ENCODE measurements at places on chromosomes 3 and 15.
A peak's percentile ranks its signal among the peaks of the same experiment; 100 is the strongest.

- DNase-seq, result peak; percentile 18
Observed at GRCh38 chr3:131973731-131974130, 61.1 kb downstream of the CPNE4 start.

GRCh38 chr3:11692532-11692813 lies 48.8 kb upstream of the VGLL4 start:
- no peak for DNase-seq

DNA sequence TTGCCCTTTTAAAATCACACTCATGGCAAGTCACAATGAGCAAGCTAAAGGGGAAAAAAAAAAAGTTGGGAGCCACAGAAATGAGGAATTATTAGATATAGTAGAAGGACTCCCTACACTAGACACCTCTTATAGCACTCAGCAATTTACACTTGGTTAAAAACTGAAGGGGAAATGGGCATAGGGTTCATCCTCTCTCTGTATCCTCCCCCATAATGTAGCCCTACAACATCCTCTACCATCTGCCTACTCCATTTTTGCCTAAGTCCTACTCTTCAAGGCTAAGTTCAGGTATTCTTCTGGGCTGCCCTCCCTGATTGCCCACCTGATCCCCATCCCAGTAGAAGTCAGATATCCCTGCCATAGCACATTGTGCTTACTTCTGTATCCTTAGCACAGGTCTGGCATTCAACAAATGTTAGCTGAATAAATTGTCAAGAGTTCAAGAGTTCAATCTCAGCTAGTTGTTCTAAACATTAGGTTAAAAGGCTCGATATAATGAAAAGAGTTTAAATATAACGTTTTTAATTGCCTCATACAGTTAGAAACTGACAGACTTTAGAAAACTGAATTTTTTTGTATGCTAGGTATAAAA lies 14.5 kb downstream of the SETD2 start:
- no peak for DNase-seq

DNA sequence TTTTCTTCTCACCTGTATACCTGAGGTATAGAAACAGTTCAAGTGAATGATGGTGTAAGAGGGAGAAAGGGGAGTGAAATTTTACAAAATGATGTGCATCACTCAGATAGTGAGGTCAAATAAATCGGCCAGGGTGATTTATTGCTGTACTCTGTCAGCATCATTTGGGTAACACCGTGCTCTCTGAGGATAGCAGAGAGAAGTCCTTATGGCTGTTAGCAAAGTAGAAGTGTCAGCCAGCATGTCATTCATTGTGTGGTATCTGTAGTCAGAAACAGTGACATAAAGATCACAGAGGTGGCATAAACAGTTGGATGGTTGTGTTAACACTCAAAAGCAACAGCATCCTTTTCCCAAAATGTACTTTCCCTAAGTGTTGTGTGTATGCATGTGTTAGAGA lies 53.4 kb downstream of the PSMD6 start:
- no peak for DNase-seq

- no peak for DNase-seq
Observed at GRCh38 chr3:169914321-169914720, 2.9 kb downstream of the SAMD7 start.

GRCh38 chr15:89893696-89894447 lies at the start of gene AP3S2:
Gene AP3S2, minus strand, starts transcription at chr15:89893994. Its CDS starts 45 bp downstream, at chr15:89893949.
- peak; percentile 94 for DNase-seq

GRCh38 chr15:69497667-69498066 lies 45.0 kb downstream of the RPLP1 start:
- no peak for DNase-seq

GRCh38 chr3:180102604-180103003 lies 65.9 kb upstream of the PEX5L start:
- no peak for DNase-seq

DNA sequence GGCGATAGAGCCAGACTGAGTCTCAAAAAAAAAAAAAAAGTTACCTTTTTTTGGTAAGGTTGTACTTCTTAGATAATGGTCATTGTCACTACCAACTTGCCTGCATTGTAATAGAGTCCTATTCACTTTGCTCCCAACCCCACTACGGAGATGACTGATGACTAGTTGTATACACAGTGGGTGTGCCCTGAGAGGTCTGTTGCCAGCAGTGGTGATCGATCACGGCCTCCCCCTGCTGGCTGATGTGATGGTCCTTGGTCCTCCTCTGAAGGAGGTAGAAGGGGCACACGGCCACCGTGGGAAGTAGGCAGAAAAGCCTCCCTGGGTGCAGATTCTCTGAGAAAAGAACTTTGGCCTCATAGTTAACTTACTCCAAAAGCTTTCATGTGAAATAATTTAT lies 10.7 kb downstream of the GCNT3 start:
- DNase-seq, result no peak

DNA sequence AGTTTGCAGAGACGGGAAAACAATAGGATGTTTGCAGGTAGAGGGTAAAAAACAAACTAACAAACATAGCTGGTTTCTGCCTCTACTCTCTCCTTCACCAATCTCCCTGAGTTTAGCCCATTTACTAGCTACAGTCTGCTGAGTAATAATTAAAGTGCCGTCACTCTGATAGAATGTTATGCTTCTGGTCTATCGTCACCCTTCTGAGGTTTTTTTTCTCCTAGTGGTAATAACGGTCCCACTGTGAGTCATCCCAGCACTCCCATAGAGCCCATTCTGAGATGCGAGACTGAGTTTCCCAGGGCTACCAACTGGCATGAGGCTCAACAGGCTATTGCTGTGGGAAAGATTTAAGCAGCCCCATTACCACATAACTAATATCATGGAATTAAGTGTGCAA lies 56.4 kb downstream of the PLAAT1 start:
- DNase-seq, result no peak

DNA sequence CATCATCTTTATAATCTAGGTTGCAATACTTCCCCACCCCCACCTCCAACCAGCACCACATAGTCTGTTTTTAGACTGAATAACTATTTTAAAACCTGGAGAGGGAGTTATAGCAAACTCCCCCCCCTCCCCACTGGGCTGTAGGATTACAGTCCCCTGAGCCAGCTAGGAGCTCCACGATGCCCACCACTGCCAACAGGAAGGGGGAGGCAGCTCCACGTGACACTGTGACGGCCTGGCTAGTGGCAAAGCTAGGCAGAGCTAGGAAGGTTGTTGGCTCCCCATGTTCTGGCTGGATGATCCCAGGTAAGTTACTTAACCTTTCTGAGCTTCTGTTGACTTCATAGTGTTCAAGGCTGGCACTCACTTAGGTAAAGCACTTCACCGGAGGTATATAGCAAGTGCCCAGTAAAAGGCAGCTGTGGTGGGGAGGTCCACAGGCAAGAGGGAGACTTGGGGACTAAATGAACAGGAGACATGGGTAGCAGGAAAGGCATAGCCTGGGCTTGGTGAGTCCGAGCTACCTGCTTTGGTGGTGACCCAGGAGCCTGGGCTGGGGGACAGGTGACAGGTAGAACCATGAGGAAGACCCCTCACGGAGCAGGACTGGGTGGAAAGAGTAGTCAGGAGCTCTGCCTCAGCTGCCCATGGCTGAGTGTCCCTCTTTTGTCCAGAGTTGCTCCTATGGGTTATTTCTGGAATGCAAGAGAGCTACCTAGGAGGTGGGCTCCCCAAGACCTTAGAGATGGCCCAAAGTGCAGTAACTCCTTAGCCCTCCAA lies 4.0 kb upstream of the TBC1D21 start:
- DNase-seq, result no peak

DNA sequence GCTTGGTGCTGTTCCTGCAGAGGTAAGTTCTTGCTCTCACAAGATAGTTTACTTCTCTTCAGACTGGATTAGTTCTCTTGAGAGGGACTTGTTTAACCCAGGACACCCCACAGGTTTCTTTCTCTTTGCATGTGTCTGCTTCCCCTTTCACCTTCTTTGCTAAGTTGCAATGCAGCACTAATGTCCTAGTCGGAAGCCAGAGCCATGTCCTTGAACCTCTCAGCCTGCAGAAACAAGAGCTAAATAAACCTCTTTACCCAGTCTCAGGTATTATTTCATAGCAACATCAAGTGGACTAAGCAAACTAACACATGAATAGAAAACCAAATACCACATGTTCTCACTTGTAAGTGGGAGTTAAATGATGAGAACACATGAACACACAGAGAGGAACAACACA lies 915.2 kb downstream of the NSUN3 start:
- DNase-seq, result no peak

- no peak for DNase-seq
Observed at GRCh38 chr3:13841141-13841540, 38.7 kb downstream of the WNT7A start.

GRCh38 chr3:42895580-42895868 lies 10.4 kb upstream of the ZNF662 start:
- DNase-seq, result no peak

GRCh38 chr15:76793162-76793561 lies 112.0 kb downstream of the SCAPER start:
- no peak for DNase-seq

GRCh38 chr3:170423001-170423615 lies 4.4 kb downstream of the CLDN11 start:
- DNase-seq, result no peak

GRCh38 chr15:86526938-86527690 lies 447.4 kb downstream of the AGBL1 start:
- DNase-seq, result no peak

- DNase-seq, result no peak
Observed at GRCh38 chr3:47273564-47273963, 9.0 kb downstream of the KIF9 start.

DNA sequence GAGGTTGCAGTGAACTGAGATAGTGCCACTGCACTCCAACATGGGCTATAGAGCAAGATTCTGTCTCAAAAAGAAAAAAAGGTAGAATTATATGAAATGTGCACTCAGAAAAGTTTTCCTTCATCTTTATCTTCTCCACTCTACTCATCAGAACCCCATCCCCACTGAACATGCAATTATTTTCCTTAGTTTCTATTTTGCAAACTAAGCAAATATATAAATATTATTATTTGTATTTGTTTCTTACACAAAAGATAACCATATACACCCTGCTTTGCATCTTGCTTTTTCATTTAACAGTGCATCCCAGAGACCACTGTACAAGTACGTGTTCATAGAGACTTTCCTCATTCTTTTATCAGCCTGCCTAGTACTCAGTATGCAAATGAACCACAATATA lies 68.0 kb upstream of the ACAN start:
- no peak for DNase-seq

GRCh38 chr3:114449271-114450007 lies 155.6 kb downstream of the TIGIT start:
- DNase-seq, result no peak

DNA sequence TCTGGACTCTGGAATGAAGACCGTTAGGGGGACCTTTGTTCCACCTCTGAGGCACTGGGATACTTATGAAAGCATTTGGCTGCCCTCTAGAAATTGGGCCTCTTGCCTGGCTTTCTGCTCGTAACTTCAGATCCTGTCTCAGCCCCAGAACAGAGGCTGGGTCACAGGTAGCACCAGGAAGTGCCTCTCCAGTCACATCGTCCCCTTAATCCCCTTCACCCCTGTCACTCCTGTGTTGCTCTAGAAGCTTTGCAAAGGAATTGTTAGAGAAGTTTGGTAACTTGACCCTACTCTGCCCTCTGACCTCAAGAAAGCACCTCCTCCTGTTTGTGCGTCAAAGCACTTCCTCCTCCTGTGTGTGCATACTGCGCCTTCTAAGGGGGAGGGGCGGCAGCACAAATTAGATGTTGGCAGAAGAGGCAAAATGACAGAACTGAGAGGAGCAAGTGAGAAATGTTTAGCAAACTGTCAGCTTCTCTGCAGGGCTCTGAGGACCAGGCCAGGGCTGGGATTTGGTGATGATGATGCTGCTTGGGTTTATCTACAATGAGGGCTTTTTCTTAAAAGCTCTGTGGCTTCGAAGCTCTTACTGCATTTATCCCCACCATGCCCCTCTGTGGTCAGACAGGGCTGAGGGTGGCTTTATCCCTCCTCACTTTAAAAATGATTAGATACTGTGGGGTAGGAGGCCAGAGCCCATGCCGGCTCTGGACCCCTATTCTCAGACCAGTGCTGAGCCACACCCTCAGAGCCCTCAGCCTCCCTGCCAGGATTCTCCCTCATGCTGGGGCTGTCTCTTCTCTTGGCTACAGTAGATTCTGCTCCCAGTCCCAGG lies 76.2 kb downstream of the LARS2 start:
- peak; percentile 17 for DNase-seq

GRCh38 chr3:155232605-155233004 lies 60.9 kb downstream of the STRIT1 start:
- peak; percentile 92 for DNase-seq

- no peak for DNase-seq
Observed at GRCh38 chr15:101578443-101578894, 73.7 kb downstream of the TM2D3 start.

DNA sequence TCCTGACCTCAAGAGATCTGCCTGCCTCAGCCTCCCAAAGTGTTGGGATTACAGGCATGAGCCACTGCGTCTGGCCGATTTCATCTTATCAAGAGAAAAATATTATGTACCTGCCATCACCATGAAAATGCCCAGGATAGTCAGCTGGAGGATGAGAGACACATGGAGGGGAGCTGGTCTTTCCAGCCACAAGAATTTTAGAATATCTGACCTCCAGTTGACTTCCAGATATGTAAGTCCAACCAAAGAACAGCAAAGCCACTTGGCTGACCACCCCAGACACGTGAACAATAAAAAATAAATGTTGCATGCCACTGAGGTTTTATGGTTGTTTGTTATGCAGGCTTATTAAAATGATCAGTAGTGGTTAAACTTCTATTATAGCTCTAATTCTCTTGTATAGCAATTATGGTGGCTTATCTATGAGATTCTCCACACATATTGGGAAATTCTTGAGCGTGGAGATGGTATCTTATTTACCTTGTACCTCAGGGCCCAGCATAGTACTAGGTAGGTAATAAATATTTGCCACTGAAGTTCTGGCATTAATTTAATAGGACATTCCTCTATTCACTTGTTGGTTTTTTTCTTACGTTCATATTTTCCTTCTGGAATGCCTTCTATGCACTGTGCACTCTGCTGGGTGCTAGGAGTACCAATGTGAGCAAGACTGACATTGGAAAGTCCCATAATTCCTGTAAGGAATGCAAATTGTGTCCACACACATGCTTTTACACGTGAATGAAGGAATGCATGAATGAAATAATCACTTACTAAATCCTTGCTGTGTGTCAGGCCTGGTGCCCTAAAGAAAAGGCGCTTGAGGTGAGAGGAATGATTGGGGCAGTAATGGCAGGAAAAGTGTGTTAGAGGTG lies 77.6 kb downstream of the EDEM1 start:
- DNase-seq, result no peak

GRCh38 chr15:49844390-49844789 lies 223.5 kb downstream of the DTWD1 start:
- no peak for DNase-seq

- no peak for DNase-seq
Observed at GRCh38 chr3:154979331-154979730, 100.8 kb upstream of the MME start.
